T-helper 2 cell (primary cell): ENCODE measurements at places on chromosomes 13 and 19.

GRCh38 chr13:63190742-63191141, 1775.1 kb upstream of the PCDH20 start:
- DNase-seq, result no peak

- DNase-seq, result no peak
These were observed 441 bp upstream of the ZNF559 start for GRCh38 chr19:9323557-9323918.

DNA sequence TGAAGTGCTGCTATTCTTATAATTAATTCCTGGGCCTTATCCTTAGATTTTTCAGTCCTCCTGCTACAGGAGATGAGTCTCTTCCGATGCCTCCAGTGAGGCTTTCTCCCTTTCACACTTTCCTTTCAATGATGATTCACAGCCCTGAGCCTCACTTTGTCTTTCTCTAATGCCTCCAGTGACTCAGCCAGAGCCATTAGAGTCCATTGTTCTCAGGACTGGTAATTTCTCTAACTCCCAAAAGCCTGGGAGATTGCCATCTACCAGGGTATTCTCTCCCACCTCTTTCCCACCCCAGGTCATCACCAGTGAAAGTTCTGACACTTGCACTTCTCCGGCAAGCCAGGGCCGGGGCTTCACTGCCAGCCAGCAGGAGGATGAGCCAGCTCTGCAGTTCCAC, 49.6 kb upstream of the ARGLU1 start:
- no peak for DNase-seq

DNA sequence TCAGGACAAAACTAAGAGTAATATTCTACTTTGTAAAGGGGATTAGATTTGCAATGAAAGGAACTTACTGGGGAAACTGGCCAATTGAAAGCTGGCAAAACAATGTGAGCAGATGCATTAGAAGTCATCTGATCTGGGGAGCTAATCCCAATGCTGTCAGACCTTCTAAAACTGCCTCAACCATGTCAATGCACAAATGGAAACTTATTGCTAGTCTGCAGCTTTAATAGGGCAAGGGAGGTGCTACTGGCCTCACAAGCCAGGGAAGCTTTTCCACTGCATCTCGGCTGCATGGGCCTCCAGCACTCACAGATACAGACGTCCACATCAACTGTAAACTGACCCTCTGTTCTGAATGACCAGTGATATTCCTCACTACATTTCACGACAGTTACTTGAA, 154.2 kb downstream of the LHFPL6 start:
- DNase-seq, result no peak

DNA sequence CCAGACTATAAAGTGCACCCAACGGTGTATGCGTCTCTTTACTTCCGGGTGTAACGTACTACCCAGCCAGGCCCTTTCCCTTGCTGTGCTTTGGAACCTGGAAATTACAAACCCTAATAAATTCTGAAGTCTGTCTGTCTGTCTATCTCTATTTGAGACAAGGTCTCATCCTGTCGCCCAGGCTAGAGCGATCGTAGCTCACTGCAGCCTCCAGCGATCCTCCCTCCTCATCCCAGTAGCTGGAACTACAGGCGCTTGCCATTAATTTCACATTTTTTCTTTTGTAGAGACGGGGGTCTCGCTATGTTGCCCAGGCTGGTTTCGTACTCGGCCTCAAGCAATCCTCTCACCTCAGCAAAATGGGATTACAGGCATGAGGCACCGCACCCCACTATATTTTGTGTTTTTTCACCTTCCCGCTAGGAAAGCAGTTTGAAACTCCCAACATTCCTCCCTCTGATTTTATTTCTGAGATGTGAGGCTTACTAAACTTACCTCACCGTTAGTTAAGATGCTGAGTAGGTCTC, 469 bp upstream of the RNF6 start:
- DNase-seq, result no peak

DNA sequence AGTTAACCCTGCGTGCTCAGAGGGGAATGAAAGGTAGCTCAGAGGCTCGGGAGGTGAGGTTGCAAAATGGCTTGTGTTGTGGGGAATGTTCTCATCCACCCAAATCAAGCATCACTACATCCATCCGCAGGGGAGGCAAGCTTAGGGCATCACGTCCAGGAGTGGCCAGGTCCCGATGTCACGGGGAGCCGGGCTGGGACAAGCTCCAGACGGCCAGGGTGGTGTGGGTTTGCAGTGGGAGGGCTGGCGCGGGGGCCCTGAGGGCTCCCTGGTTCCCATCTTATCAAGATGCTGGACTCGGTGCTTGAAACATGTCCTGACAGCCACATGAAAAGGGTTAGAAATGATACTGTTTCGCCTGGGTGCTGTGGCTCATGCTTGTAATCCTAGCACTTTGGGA, 25.8 kb downstream of the EPN1 start:
- no peak for DNase-seq
